Esophagus muscularis mucosa (tissue), 4 donors: ENCODE measurements at places on chromosomes 3 and 15. TPM values are rescaled to one million over a fixed set of nuclear protein-coding genes. Genes with fewer than 3 reads are reported as not detected.

Gene POLR2M
- 558 TPM for total RNA-seq

Gene APBA2
- 15.3 TPM for total RNA-seq

Gene CRYGS
- total RNA-seq: 0.32 TPM

Gene CCR3
- total RNA-seq: not detected

Gene CD96
- 0.17 TPM for total RNA-seq

Gene ACTRT3
- 2.7 TPM for total RNA-seq

Gene CACNA1D
- 1.4 TPM for total RNA-seq

Gene NAALADL2
- 10.7 TPM for total RNA-seq

Gene CD80
- total RNA-seq: not detected

Gene COL6A6
- 0.17 TPM for total RNA-seq

DNA sequence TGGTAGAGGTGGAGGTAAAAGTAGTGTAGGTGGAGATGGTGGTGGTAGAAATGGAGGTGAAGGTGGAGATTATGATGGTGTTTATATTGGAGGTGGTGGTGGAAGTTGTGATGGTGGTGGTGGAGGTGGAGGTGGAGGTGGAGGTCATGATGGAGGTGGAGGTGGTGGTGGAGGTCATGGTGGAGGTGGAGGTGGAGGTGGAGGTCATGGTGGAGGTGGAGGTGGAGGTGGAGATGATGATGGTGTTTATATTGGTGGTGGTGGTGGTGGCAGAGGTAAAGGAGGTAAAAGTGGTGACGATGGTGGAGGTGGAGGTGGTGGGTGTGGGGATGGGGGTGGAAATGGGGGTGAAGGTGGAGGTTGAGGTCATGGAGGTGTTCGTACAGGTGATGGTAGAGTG is 107.8 kb downstream of the ASB7 start:
- peaks cover 21% of the 10 kb centered on the region for H3K4me1 ChIP-seq
- no peak overlapping the region for H3K27ac ChIP-seq
- DNase-seq: no peak
- no peaks in the 10 kb centered on the region for H3K27me3 ChIP-seq
- H3K36me3 ChIP-seq: no peaks in the 10 kb centered on the region

- H3K4me3 ChIP-seq: no peak overlapping the region
- H3K27me3 ChIP-seq: no peaks in the 10 kb centered on the region
- H3K4me1 ChIP-seq: peaks cover 81% of the 10 kb centered on the region
- peak overlapping the region; percentile 83 for H3K27ac ChIP-seq
- DNase-seq: no peak
Observed at GRCh38 chr3:172129498-172129849, 90.1 kb downstream of the FNDC3B start.

DNA sequence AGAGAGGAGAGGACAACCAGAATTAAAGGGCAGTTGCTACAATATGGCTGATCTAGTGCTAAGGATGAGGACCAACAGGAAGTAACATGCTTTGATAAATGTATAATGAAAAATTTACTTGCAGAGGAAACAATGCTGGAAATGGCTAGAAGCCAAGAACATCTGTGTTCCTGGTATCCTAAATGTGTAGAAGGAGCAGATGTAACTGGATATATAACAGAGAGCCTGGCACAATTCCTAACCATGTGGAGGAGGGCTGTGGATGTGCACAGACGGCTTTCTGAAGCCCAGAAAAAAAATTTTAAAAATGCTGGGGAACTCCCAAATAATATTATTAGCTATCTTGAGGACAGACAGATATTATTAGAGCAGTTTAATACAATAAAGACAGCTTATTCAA is 159.4 kb upstream of the GBE1 start:
- H3K27me3 ChIP-seq: no peaks in the 10 kb centered on the region
- DNase-seq: no peak
- no peak overlapping the region for H3K27ac ChIP-seq
- H3K4me3 ChIP-seq: no peak overlapping the region

- no peaks in the 10 kb centered on the region for H3K27me3 ChIP-seq
- H3K4me1 ChIP-seq: peaks cover 46% of the 10 kb centered on the region
- H3K4me3 ChIP-seq: peak overlapping the region; percentile 78
- H3K27ac ChIP-seq: peak overlapping the region; percentile 88
- H3K36me3 ChIP-seq: no peaks in the 10 kb centered on the region
Observed at GRCh38 chr15:63601026-63601703, 4.0 kb downstream of the FBXL22 start.

DNA sequence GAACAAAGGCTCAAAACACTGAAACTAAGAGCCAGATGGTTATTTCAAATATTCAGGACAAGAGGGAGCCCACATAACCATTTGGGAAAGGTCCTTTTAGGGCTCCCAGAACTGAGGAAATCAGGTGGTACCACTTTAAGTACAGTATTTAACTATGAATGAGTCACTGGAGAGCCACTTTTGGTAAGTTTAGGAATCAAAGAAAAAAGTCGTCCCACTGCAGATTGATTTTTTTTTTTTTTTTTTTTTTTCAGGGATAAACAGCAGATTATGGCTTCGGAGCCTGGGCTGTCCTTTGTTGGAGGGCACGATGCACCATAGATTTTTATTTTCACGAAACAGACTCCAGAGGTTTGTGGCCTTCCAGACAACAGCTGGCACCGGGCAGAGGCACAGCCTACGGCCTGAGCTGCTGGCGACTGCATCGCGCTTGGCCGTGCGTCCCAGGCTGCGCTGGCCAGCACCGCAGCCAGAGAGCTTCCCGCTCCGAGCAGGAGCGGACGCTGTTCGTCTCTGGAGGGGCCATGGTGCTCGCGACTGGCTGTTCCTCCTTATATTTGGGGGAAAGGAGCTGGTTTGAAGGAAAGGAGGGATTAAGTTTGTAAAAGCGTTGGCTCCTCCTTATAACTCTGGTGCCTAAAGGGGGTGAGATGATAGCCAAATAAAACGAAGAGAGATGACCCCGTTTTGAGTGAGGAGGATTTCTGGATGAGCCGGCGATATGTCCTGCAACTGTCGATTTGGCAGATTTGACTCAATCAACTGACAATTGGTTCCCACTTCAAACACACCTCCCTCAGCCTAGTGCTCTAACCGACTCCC is 152.9 kb upstream of the GOLIM4 start:
- H3K4me3 ChIP-seq: peak overlapping the region; percentile 64
- DNase-seq: no peak
- no peaks in the 10 kb centered on the region for H3K36me3 ChIP-seq
- peaks cover 27% of the 10 kb centered on the region for H3K4me1 ChIP-seq

GRCh38 chr3:43212914-43213611 is 73.3 kb upstream of the SNRK start:
- no peaks in the 10 kb centered on the region for H3K4me1 ChIP-seq
- DNase-seq: no peak
- H3K27ac ChIP-seq: no peak overlapping the region
- no peak overlapping the region for H3K4me3 ChIP-seq
